SHP77 (cell line): ENCODE measurements at places on chromosomes 4 and X.

DNA sequence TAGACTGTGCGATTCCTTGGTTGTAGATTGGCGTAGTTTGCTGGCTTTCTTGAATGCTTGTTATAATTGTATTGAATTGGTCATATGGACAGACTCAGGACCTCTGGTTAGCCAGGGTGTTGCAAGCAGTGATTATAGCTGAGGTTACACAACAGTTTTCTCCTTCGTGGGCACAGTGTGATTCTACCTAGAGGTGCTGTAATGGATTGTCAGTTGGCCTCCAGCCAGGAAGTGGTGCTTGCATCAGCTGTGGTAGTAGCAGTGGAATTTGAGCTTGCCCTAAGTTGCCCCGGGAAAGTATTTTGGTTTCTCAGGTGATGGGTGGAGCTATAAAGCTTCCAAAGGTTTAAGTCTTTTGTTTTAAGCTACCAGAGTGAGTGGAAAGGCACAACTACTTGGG is 23.1 kb upstream of the GABRG1 start:
- no peak for DNase-seq

GRCh38 chr4:1757836-1758235 is 35.3 kb upstream of the FGFR3 start:
- DNase-seq = no peak

DNA sequence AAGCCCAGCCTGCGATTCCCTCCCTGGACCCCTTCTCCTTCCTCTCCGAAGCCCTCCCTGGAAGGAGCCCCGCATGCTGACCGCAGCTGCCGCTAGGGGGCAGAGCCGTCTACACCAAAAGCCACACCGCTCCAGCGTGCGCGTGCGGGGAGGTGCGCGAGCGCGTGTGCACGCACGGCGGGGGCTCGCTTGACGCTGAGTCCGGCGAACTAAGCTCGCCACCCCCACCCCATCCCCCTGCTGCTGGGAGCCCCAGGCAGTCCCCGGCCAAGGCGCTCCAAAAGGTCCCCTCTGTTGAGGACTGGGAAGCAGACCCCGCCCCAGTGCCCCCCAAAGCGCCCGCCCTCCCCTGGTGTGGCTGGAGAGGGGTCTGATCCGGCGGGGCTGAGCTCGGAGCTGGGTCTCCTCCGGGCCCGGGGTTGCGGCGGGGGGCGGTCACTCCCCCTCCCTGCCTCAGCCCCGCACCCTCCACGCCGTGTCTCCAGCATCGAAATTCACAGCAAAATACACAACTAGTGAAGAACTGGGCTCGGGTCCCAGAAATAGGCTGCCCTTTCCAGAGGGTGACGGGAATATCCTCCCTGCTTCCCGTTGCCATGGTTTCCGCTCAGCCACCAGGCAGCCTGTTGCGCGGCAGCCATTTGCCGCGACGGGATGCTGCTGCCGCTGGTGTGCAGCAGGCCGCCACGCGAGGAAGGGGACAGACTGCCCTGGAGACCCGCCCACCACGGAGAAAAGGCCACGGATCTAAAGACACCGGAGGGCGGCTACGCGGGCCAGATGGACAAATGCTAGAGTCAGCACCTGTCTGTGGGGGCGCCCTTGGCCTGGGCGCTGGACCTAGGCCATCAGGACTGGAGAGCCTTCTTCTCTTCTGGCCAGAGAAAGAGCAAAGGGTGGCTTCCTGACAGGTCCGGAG is 11.2 kb upstream of the CCNQ start:
- DNase-seq = peak; percentile 61

DNA sequence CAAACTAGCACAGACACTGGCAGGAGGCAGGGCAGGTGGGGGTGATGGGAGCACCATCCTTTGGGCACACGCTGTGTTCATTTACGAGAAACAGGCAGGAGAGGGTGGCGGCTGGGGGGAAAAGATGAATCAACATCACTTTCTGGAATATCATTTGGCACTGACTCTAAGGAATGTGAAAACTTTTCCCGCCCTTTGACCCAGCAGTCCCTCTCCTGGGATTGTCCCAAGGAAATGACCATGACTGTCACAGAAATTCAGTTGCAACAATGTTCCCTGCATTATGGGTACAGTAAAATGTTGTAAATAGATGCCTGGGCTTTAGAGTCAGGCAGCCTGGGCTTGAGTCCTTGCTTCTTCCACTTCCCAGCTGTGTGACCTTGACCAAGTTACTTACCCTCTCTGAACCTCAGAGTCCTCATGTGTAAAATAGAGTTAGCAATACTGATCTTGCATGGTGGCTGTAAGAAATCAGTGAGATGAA is 58.6 kb downstream of the ABLIM2 start:
- no peak for DNase-seq

- DNase-seq = no peak
Observed at GRCh38 chr4:74627093-74627492, 167.2 kb downstream of the BTC start.

GRCh38 chr4:112888622-112889021 is 160.8 kb upstream of the ANK2 start:
- no peak for DNase-seq
